HuH-7.5 (cell line): ENCODE measurements at places on chromosomes 11 and 22.

- no peak for DNase-seq
Measured at GRCh38 chr11:19849947-19850593, 137.4 kb downstream of the NAV2 start.

DNA sequence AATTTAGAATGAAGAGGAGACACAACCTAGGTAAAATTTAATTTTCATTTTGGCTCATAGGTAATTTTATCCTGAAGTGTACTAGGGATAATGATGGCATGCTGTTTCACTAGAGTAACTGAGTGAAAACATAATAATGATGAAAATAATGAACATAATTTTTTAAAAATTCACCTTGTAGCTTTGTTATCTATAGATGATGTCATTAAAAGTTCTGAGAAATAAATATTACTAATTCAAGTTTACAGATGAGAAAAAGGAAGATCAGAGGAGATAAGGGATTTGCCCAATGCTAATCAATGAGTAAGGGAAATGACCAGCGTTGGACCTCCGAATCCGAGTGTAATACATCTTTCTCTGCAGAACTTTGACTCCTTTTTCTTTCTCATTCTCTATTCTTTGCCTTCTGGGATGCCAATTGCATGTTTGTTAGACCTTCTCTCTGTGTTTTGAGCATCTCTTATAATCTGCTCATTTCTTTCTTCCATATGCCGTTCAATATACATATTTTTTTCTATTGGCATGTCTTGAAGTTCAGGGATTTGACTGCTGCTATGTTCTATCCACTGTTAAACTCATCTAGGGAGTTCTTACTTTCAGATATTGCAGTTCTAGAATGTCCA is 186.5 kb downstream of the SNX19 start:
- DNase-seq = no peak

- DNase-seq = no peak
Measured at GRCh38 chr22:31044262-31044861, 36.8 kb upstream of the SMTN start.

DNA sequence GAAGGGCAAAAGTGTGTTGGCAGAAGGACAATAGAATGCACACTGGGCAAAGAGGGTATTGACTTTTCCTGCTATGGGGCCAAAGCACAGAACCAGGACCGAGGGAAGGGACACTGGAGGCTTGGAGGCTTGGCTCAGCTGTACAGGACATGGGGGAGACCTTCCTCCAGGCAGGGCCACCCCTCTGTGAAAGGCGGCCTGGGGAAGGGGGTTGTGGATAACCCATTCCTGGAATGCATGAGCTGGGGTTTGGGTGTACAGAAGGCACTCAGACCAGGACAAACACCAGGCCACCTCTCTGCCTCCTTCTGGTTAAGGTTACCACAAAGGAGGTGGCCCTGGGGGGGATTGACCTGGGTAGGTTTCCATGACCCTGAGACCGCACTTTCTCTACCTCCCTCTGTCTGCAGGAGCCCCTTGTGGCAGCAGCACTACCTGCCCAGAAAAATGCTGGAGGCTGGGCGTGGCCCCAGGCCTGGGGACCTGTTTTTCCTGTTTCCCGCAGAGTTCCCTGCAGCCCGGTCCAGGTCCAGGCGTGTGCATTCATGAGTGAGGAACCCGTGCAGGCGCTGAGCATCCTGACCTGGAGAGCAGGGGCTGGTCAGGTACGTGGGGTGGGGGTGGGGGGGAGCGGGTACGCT is 9.6 kb downstream of the P2RY2 start:
- peak; percentile 52 for DNase-seq
